AG09309 (cell line): ENCODE measurements at places on chromosomes 3 and 15.
A peak's percentile ranks its signal among the peaks of the same experiment; 100 is the strongest.

GRCh38 chr3:105065895-105066839 is 300.5 kb upstream of the ALCAM start:
- no peak for DNase-seq

DNA sequence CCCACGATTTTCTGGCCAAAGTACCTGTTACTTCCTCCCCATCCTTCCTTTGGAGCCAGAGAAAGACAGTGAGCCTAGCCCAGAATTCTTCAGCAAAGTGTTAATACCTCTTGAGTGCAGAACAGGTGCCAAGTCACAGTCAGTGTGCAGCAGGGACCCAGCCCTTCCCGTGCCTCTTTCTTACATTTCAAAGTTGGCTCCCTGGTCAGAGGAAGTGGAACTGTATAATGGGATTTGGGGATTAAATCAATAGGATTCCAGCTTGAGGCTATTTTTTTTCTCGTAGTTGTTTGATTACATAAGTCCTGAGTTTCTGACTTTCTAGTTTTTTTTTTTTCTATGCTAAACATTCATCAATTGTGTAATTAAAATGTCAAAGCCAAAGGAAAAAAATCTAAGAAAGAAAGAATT is 52.6 kb upstream of the ABHD10 start:
- DNase-seq, result no peak

GRCh38 chr3:187871204-187871591 is 125.9 kb upstream of the BCL6 start:
- DNase-seq, result no peak

- DNase-seq, result no peak
These were observed 59.1 kb upstream of the CA12 start for GRCh38 chr15:63440756-63441155.

DNA sequence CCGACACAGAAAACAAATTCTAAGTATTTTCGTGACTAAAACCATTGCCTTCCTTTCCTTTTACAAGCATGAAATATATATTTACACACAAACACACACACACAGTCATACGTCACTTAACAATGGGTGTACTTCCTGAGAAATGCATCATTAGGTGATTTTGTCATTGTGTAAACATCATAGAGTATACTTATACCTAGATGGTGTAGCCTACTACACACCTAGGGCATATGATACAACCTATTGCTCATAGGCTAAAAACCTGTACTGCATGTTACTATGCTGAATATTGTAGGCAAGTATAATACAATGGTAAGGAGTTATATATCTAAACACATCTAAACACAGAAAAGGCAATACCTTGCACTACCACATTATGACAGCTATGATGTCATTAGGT is 28.6 kb downstream of the COL6A5 start:
- DNase-seq, result no peak

DNA sequence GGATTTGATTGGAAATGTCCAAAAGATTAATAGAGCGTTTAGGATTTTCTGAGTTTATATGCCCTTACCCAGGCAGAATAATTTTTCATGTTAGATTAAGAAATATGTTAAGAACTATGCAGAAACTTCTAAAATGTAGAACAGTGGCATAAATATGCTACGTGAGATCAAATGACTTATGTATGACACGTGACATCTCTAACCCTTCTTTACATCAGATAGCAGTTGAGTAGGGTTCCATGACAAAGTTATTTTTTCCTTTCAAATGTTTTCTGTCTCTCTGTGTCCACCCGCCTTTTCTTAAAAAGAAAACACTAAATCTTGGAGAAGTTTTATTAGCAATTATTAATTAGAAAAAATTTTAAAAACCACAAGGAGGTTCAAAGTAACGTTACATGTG is 8.6 kb upstream of the TFG start:
- DNase-seq, result no peak

DNA sequence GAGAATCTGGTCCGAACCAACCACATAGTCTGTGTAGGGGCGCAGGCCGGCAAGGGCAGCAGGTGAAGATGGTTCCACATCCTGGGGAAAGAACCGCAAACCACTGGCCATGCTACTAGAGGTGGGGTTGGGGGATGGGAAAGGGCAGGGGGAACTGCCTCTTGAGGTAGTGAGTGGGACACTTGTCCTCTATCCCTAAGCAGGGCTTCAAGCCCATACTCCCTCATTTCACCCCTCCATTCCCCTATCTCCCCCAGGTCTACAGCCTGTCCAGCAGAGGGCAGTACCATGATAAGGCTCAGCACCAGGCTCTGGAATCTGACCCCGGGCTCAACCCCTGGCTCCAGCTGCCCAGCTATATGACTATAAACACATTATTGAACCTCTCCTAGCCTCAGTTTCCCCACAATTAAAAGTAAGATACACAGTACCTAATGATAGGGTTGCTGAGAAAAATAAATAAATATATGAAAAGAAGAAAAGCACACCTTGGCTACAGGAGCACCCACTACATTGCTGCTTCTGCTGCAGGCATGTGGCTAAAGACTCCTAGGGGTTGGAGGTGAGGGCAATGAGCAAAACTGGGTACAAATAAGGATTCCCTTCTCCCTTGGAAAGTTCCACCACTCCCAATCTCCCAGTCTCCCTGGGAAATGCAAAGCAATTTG is 6.3 kb downstream of the GORASP1 start:
- no peak for DNase-seq

- DNase-seq, result peak; percentile 56
These were observed 27.4 kb downstream of the GLDN start for GRCh38 chr15:51368751-51369450.

DNA sequence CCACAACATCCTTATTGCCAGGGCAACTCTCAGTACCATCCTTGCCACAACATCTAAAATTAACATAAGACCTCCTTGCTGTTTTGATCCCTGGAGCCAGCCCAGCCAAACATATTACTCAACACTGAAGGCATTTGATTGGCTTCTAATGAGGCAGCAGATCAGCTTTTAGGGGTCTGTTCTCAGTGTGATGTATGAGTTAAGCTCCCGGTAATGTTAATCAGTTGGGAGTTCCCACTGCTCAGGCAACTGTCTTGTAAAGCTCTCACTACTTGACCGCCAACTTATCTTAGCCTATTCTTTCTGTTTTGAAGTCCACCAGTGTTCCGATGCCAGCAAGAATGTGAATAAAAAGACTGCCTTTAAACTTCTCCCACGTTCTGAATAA is 158.9 kb downstream of the FOXB1 start:
- DNase-seq, result no peak

DNA sequence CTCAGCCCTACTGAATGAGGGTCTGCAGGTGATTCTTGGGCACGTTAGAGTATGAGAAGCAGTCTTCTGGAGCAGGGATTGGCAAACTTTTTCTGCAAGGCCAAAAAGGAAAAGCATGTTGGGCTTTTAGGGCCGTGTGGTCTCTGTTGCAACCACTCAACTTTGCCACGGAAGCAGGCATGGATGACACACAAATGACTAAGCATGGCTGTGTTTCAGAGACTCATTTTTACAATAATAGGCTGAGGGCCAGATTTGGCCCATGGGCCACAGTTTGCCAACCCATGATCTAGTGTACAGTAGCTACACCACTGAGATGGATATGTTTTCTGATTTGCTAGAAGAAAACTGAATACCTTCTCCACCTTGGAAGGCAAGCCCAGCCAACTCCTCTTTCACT is 66.1 kb upstream of the PRICKLE2 start:
- DNase-seq, result peak; percentile 88

- no peak for DNase-seq
These were observed 179.7 kb upstream of the TOPAZ1 start for GRCh38 chr3:44061961-44062360.

DNA sequence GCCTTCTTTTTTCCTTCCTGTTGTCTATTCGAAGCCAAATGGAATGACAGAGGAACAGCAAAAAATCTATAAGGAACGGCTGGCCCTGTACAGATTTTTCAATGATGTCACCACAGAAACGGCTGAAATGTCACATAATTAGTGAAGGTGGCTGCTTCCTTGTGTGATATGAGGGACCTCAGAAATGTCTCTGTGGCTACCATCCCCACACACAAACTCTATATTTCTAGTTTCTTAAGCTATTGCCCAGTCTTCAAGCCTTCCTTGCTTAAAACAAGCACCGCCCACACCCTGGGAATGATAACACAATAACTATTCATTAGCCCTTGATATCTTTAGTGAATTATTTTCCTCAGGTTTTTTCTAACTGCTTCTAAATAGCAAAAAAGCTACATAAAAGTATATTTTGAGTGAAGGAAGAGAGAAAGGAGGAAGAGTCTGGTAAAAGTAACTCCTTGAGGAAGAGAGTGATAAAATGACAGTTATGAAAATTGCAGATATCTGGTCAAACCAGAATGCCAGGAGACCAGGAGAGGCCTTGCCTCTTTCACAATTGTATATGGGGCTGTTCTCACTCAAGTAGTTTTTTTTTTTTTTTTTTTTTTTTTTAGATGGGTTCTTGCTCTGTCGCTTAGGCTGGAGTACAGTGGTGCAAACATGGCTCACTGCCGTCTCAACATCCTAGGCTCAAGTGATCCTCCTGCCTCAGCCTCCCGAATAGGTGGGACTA is 38.7 kb downstream of the FMN1 start:
- DNase-seq, result no peak

- no peak for DNase-seq
These were observed 7.2 kb downstream of the TMOD2 start for GRCh38 chr15:51758645-51759044.

GRCh38 chr15:49423901-49424550 is 984 bp downstream of the FGF7 start:
- no peak for DNase-seq

DNA sequence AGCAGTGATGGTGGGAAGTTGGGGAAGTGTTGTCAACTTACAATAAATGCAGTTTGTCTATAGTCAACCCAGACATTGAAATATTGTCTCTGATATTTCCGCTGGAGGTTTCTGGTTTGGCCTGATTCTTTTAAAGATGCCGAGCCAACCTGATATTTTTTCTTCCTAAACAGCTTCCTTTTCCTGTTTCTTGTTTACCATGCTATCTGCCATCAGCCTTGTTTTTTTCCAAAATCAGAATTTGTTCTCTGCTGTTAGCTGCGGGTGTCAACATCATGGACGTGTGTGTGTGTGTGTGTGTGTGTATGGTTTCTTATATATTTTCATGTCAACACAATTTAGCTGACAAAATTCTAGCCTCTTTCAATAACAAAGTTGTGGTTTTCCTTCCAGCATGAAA is 41.2 kb upstream of the XCR1 start:
- no peak for DNase-seq
